ENCODE measurements at places on chromosomes 4 and X. TPM values are rescaled to one million over a fixed set of nuclear protein-coding genes. Genes with fewer than 3 reads are reported as not detected.

- H3K36me3 ChIP-seq, result no peaks in the 10 kb centered on the region
- H3K27me3 ChIP-seq, result peaks cover 78% of the 10 kb centered on the region
- DNase-seq, result peak; percentile 39
- H3K4me1 ChIP-seq, result peaks cover 7% of the 10 kb centered on the region
- no peak within 1 kb of the TSS for H3K27ac ChIP-seq
Observed at GRCh38 chr4:21948347-21949072, at the start of gene KCNIP4. Gene KCNIP4, minus strand, starts transcription at chr4:21948772.

DNA sequence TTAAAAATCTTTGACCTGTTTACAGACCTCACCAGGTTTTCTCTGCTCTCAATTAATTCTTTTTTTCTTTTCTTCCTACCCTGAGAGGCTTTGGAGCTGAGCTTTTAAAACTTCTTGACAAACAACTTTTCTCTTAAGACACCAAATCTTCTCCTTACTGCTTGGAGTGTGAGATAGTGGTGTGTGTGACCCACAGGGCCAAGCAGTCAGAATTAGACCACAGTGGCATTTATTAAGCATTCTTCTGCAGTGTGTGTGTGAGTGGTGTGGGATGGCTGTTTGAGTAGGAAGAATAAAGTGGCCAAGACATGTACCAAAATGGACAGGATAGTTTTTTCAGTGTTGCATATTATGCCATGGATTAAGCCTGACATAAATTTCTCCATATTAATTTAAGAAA lies 665.1 kb downstream of the RAPGEF2 start:
- no peak overlapping the region for H3K4me3 ChIP-seq
- H3K27ac ChIP-seq, result peak overlapping the region; percentile 40
- no peaks in the 10 kb centered on the region for H3K36me3 ChIP-seq
- H3K4me1 ChIP-seq, result peaks cover 5% of the 10 kb centered on the region

Gene SPANXA2
- total RNA-seq, result not detected

Gene EPGN
- 0.63 TPM for total RNA-seq

- H3K4me1 ChIP-seq, result no peaks in the 10 kb centered on the region
- H3K4me3 ChIP-seq, result no peak overlapping the region
- H3K36me3 ChIP-seq, result no peaks in the 10 kb centered on the region
- no peak for DNase-seq
Observed at GRCh38 chr4:94127707-94128328, 79.8 kb upstream of the SMARCAD1 start.

GRCh38 chr4:180615746-180616145 lies 1627.5 kb upstream of the TENM3 start:
- no peaks in the 10 kb centered on the region for H3K36me3 ChIP-seq
- peaks cover 8% of the 10 kb centered on the region for H3K4me1 ChIP-seq
- no peaks in the 10 kb centered on the region for H3K27me3 ChIP-seq
- H3K27ac ChIP-seq, result no peak overlapping the region
- DNase-seq, result no peak
- H3K4me3 ChIP-seq, result no peak overlapping the region

DNA sequence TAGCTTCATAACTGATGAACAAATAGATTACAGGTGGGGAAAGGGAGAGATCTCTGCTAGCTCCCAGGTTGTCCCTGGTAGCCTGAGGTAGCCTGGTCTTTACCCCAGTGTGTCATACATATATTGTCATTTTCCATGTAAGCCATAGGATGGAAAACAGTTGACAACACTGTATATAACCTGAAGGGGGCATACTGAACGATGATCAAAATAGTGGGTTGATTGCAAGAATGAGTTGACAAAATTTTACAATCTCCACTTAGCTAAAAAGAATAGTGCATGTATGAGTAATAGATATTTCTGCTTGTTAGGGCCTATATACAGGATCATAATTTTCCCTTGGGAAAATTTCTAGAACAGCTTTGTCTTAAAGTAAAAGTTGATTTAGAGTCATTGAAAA lies 304.1 kb upstream of the HAND2 start:
- H3K27ac ChIP-seq, result no peak overlapping the region
- H3K36me3 ChIP-seq, result no peaks in the 10 kb centered on the region
- no peaks in the 10 kb centered on the region for H3K27me3 ChIP-seq
- no peak for DNase-seq
- peaks cover 12% of the 10 kb centered on the region for H3K4me1 ChIP-seq

DNA sequence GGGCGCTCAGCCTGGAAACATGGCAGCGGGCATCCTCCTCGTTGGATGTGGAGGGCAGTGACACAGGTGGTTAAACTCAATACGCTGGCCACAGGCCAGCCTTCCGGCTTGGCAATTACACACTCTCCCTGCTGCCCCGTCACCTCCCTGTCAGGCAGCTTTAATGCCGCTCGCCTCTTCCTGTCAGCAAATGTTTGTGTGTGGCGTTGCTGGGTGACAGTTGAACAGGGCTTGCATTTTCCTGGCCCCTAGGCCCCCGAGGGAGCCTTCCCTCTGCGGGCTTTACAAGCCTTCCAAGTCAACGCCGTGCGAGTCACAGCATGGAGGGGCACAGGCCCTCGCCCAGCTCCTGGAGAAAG lies 620.0 kb downstream of the BCOR start:
- no peaks in the 10 kb centered on the region for H3K27me3 ChIP-seq
- peak; percentile 32 for DNase-seq
- peak overlapping the region; percentile 76 for H3K27ac ChIP-seq

Gene TCEAL7
- 18.9 TPM for total RNA-seq

- no peaks in the 10 kb centered on the region for H3K27me3 ChIP-seq
- H3K36me3 ChIP-seq, result peaks cover 2% of the 10 kb centered on the region
- H3K4me1 ChIP-seq, result peaks cover 35% of the 10 kb centered on the region
- DNase-seq, result no peak
- no peak overlapping the region for H3K4me3 ChIP-seq
Observed at GRCh38 chr4:151690164-151690870, 70.5 kb downstream of the GATB start.

Gene MAGED4
- total RNA-seq, result 143 TPM

GRCh38 chrX:43448688-43449087 lies 207.4 kb upstream of the MAOA start:
- no peak overlapping the region for H3K4me3 ChIP-seq
- peaks cover 3% of the 10 kb centered on the region for H3K4me1 ChIP-seq
- no peak for DNase-seq
- peaks cover 8% of the 10 kb centered on the region for H3K36me3 ChIP-seq
- no peaks in the 10 kb centered on the region for H3K27me3 ChIP-seq

Gene IL1RAPL1
- 2.7 TPM for total RNA-seq

GRCh38 chr4:77197831-77198230 lies 40.8 kb downstream of the CCNG2 start:
- no peaks in the 10 kb centered on the region for H3K36me3 ChIP-seq
- H3K27me3 ChIP-seq, result peaks cover 5% of the 10 kb centered on the region
- H3K4me3 ChIP-seq, result no peak overlapping the region
- H3K27ac ChIP-seq, result peak overlapping the region; percentile 30
- H3K4me1 ChIP-seq, result no peaks in the 10 kb centered on the region

- peaks cover 20% of the 10 kb centered on the region for H3K4me1 ChIP-seq
- no peaks in the 10 kb centered on the region for H3K27me3 ChIP-seq
- no peak for DNase-seq
- no peak overlapping the region for H3K4me3 ChIP-seq
Observed at GRCh38 chr4:10095296-10095991, 21.2 kb downstream of the WDR1 start.

- no peak for DNase-seq
- no peaks in the 10 kb centered on the region for H3K27me3 ChIP-seq
- no peak overlapping the region for H3K4me3 ChIP-seq
- H3K27ac ChIP-seq, result no peak overlapping the region
- peaks cover 5% of the 10 kb centered on the region for H3K4me1 ChIP-seq
Observed at GRCh38 chr4:187006189-187006618, 282.5 kb upstream of the FAT1 start.

- no peaks in the 10 kb centered on the region for H3K4me1 ChIP-seq
- no peak for DNase-seq
- no peaks in the 10 kb centered on the region for H3K27me3 ChIP-seq
Observed at GRCh38 chr4:42101446-42101975, 50.9 kb downstream of the BEND4 start.

Gene DUSP9
- 1.7 TPM for total RNA-seq

DNA sequence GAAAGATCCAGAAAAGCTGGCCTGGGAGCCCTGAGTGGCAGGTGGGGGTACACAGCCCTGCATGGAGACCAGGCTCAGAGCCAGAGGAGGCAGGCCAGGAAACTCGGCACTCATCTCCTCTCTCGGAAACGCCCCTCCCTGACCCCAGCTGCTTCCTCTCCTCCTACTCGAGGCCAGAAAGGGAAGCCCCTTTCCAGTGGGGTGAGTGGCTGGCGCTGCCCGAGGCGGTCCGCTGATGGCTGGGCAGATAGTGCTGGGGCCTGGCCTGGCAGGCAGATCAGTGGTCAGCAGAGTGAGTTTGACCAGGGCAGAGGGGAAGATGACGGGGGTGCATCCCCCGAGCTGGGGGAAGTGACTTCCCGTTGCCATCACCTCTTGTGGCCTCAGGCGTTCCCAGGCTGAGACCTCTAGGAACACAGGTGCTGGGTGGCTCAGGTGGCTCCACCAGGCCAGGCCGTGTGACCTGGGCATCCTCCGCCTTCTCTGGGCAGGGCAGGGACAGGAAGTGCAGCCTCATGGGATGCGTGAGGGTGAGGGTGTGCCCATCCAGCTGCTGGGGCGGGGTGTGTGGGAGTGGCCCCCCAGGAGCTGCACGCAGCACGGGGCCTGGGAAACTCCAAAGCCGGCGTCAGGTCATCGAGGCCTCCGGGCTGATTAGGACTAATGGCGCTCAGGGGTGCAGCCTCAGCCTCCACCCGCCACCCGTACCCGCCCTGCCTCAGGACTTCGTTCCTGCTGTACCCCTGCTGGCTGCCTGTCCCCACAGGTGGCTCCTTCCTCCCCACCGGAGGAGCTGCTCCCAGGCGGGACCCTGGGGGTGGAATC lies 5.7 kb downstream of the SH3BP2 start:
- no peaks in the 10 kb centered on the region for H3K36me3 ChIP-seq
- H3K27me3 ChIP-seq, result peaks cover 11% of the 10 kb centered on the region
- no peak for DNase-seq
- H3K4me1 ChIP-seq, result peaks cover 19% of the 10 kb centered on the region

Gene IL13RA2
- total RNA-seq, result 0.57 TPM

Gene NDNF
- total RNA-seq, result 23.9 TPM

Gene SORCS2
- total RNA-seq, result 1.2 TPM

Gene RAB33A
- 18.5 TPM for total RNA-seq

Gene SAGE1
- total RNA-seq, result not detected

DNA sequence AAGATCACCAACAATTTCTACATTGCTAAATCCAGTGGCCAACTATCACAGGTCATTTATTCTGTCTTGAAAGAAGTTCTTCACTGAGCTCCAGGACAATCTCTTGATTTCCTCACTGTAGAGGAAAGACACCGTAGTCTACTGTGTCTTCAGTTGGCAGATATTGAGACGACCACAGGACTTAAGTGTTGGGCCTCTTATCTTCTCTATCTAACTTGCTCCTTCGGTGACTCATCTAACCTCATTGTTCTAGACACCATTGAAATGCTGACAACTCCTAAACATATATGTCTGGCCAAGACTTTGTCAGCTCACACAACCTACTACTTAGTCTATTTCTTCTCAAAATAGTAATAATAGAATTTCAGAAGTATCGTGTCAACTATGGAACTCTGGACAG lies 425.8 kb downstream of the ARAP2 start:
- no peak for DNase-seq
- no peaks in the 10 kb centered on the region for H3K4me1 ChIP-seq
- no peak overlapping the region for H3K4me3 ChIP-seq
- H3K36me3 ChIP-seq, result no peaks in the 10 kb centered on the region
- H3K27ac ChIP-seq, result no peak overlapping the region

Gene FAM9C
- 0.25 TPM for total RNA-seq

Gene RXFP1
- not detected for total RNA-seq

Gene TEX13C
- total RNA-seq, result not detected

Gene REELD1
- total RNA-seq, result not detected

DNA sequence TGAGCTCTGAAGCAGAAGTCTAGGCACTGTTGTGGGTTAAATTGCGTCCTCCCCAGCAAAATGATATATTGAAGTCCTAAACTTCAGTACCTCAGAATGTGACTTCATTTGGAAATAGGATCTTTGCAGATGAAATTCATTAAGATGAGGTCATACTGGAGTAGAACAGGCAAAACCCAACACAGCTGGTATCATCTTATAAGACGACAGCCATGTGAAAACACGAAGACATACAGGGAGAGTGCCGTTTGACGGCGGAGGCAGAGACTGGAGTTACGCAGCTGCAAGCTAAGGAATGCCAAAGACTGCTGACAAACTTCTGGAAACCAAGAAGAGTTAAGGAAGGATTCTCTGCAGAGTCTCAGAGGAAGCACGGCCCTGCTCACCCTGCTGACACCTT lies 241.5 kb downstream of the MAML3 start:
- H3K27ac ChIP-seq, result no peak overlapping the region
- H3K27me3 ChIP-seq, result no peaks in the 10 kb centered on the region
- no peaks in the 10 kb centered on the region for H3K36me3 ChIP-seq
- DNase-seq, result no peak
- peaks cover 19% of the 10 kb centered on the region for H3K4me1 ChIP-seq

DNA sequence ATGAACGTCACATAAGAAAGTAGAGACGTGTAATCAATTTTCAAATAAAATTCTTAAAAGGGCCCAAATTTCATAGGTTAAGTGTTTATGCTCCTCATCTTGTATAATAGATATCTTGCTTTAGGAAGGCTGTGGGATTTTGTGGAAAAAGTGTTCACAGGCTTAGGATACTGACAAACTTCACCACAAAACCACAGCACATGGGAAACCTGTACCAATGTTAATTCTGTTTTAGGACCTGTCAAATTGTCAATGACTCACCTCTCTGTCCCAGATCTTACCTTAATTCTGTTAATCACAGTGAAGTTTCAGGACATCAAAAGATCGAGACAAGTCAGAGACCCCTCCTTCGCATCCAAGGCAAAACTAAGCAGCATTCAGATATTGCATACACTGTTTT lies 24.2 kb downstream of the FGFBP1 start:
- DNase-seq, result no peak
- no peak overlapping the region for H3K4me3 ChIP-seq
- H3K27me3 ChIP-seq, result no peaks in the 10 kb centered on the region
- peaks cover 7% of the 10 kb centered on the region for H3K4me1 ChIP-seq
- no peaks in the 10 kb centered on the region for H3K36me3 ChIP-seq

GRCh38 chrX:10352536-10352935 lies 195.8 kb downstream of the CLCN4 start:
- H3K27me3 ChIP-seq, result no peaks in the 10 kb centered on the region
- H3K4me3 ChIP-seq, result no peak overlapping the region
- H3K4me1 ChIP-seq, result peaks cover 6% of the 10 kb centered on the region
- no peaks in the 10 kb centered on the region for H3K36me3 ChIP-seq
- no peak for DNase-seq
- H3K27ac ChIP-seq, result no peak overlapping the region

Gene CXCL1
- total RNA-seq, result not detected

Gene SPATA18
- 3.0 TPM for total RNA-seq

Gene UCP1
- not detected for total RNA-seq

GRCh38 chr4:33837043-33837838 lies 2407.1 kb downstream of the ARAP2 start:
- no peaks in the 10 kb centered on the region for H3K27me3 ChIP-seq
- H3K27ac ChIP-seq, result no peak overlapping the region
- no peaks in the 10 kb centered on the region for H3K36me3 ChIP-seq

Gene UGT2A1
- total RNA-seq, result not detected

DNA sequence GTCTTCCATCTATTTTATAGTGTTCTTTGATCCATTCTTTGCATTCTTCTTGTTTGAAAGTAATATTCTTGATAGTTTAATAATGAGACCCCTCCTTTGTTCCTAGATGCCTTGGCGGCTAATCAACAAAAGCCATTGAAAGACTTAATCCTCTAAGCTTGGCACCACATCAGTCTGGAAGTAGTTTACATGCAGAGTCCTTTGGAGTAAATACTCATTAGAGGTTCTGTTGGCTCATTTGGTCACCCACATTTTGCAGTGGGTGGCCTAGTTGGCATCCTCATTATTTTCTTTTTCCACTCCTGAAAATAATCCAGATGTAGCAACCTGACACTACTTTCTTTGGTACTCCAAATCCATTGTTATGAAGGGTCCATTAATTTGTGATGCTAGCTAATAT lies 64.5 kb downstream of the DKK2 start:
- no peak for DNase-seq
- H3K4me3 ChIP-seq, result no peak overlapping the region
- no peaks in the 10 kb centered on the region for H3K36me3 ChIP-seq
- H3K27ac ChIP-seq, result no peak overlapping the region
- peaks cover 4% of the 10 kb centered on the region for H3K27me3 ChIP-seq

Gene SPARCL1
- total RNA-seq, result 8.6 TPM
